DMS 273 treated with DMSO at 0.1 percent for 48 hours (cell line): ENCODE measurements at places on chromosomes 1 and 21.

DNA sequence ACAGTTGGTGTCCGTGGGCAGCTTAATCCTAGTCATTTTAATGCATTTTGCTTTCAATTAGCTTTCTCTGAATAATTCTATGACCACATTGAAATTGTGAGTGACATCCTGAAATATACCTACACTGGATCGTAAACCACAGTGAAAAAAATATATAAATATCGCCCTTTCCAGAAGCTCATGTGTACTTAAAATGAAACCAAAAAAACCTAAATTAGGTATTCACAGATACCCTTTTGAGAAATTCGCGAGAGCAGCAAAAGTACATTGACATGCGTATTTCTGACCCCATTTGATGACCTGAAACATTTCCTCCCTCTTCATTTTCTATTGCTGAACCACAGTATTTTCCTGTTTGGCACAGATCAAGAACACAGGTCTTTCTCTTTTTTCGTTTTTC, 253.8 kb downstream of the LTN1 start:
- no peak for DNase-seq

- DNase-seq: no peak
Observed at GRCh38 chr1:55006931-55007330, 8.2 kb downstream of the BSND start.

- DNase-seq: no peak
Observed at GRCh38 chr1:4636186-4636585, 18.2 kb upstream of the AJAP1 start.

DNA sequence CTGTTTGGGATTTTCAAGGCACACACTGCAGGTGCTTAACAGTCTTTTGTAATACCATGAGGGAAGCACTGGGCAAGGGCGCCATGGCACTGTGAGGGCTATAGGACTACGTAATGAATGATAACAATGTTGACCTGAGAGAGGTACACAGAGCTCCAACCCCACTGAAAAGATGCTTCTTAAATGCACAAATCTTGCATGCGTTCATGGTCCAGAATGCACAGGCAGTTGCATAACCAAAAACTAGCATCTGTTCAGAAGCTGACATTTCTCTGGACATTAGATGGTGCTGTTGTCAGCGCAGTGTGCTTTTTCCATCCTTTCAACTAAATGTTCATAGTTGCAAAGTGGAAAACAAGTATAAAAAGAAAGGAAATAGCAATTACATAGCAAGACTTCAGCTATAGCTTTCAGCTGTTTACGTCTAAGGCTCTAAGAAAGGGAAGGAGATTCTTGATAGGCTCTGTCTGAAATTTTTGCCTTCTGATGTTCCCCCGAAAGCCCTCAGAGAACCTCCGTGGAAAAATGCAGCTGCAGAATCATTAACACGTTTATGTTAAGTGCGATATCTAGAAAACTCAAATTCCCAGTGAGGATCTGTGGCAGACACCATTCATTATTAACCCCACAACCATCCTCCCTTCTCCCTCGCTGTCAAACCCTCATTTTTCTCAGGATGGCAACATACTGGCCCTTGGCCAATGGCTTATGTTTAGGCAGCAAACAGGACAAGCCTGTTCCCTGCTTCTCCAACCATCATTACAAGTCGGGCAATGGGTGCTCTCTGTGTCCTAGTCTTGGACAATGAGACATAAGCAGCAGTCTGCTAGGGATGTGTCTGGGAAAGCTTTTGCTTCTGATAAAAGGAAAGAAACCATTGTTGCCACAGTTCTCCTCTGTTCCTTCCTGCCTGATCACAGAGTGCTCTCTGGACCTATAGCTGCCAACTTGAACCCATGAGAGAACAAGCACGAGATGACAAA, 8.2 kb upstream of the TARBP1 start:
- no peak for DNase-seq

- DNase-seq: no peak
Observed at GRCh38 chr1:92404661-92405060, 82.1 kb downstream of the GFI1 start.

DNA sequence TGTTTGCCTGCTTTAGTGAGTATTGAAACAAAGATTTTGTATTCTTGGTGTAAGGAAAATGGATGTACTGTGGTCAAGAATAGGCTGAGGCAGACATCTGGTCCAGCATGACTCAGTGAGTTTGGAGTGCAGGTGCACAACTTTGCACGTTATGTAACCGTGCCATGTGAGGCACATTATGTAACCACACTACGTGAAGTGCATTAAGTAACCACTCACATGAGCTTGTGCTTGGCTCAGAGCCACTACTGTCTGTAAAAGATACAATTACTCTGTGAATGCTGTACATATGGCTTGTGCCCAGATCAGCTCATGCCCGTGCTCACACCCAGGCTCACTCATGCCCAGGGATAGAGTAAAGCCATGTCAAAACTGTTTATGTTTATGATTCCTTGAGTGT, 216.8 kb downstream of the CTH start:
- DNase-seq: no peak

- DNase-seq: no peak
Observed at GRCh38 chr1:30194046-30194619, 529.3 kb downstream of the MATN1 start.

DNA sequence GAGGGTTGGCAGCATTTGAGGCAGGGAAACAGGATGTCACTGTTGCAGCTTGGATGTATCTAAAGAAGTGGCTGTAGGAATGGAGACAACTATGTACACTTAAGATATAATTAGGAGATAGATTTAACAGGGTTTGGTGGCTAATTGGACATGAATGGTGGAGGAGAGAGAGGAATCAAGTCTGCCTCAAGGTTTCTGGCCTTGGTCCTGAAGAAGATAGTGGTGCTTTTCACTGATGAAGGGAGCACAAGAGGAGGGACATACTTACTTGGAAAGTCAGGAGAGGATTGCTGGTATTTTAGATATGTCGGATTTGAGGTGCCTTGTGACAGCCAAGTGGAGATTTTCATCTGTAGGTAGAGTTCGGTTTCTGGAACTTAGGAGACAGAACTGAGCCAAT, 123.9 kb downstream of the ST6GALNAC3 start:
- no peak for DNase-seq

DNA sequence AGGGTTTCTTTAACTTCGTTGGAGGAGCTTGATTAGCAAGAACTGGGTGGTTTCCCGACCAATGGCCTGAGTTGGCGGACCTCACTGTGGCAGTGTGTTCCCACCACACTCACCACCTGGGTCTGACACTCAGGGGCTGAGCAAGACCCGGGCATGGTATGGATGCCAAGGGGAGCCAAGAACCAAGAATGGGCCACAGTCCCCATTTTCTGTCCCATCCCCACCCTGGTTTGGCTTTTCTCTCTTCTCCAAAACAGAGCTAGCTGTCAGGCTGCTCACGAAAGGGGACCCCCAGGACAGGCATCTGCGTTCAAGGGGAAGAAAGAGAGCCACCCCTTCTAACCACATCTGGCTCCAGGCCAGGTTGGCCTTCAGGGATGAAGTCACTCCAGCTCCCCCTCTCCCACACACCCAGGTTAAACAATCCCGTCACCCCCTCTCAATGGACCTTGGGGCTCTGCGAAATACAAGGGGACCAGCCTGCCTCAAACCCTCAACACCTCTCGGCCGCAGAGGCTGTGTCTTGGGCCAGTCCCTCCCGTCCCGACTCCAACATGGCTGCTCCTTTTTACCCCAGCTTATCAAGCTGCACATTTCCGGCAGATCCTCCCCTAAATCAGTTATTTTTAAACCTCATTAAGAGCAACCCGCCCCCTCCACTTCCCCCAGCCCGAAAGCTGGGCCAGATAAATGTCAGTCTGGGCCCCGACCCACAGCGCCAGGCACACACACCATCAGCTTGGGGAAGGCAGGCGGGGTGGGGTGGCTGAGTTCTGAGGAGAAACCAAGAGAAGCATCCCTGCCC, 3.4 kb downstream of the TAGLN2 start:
- DNase-seq: no peak

- no peak for DNase-seq
Observed at GRCh38 chr1:16147156-16147926, 8.5 kb downstream of the EPHA2 start.

DNA sequence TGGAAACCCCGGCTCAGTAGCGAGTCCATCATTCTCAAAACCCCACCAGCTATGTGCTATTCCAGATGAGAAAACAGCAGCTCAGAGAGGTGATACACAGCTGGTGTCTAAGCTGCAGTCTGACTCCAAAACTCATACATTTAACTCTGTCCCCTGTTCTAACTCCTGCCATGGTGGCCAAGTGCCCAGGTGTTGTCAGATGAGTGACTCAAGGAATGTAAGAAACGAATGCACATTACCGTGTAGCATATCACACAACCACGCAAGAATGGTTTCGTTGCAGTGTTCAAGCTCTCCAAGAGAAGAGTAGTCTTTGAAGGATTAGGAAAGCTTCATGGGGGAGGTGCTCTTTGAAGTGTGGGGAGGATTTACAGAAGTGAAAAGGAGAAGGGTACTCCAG, 4.7 kb upstream of the XKR8 start:
- no peak for DNase-seq

DNA sequence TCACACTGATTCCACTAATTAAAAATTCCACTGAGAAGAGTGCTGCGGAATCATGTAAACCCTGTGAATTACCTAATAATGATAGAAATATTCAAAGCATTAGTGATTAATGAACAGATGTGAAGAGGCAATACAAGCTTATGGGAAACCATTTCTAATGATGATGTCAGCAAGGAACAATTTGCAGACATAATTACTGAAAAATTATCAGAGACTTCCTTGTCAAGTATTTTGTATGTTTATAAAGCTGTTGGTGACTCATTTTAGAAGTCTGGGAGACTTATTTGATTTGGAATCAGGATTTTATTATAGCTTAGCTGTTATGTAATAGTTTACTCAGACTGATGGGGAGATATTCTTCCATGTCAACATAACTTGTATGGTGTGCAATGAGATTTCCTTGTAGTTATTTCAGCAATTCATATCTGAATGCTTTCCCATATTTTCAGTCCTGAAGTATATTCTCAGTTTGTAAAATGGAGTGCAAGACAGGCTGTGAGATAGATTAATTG, 135.5 kb downstream of the TGFB2 start:
- no peak for DNase-seq

DNA sequence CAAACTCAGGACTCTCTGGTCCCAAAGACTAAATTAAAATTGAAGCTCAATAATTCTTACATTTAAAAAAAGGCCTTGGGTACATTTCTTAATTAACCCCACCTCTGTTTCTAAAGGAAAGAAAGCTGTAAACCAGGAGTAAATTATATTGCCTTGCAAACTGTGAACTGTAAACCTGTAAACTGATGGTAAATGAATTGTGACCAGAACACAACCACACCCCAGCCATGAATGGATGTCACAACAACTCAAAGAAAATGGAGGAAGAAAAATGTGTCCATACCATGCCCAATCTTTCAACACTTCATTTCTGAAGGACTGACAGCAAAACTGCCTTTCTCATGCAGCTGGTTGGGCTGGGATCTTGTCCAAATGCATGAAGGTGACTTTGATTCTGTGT, 171.3 kb upstream of the C1orf87 start:
- DNase-seq: no peak

DNA sequence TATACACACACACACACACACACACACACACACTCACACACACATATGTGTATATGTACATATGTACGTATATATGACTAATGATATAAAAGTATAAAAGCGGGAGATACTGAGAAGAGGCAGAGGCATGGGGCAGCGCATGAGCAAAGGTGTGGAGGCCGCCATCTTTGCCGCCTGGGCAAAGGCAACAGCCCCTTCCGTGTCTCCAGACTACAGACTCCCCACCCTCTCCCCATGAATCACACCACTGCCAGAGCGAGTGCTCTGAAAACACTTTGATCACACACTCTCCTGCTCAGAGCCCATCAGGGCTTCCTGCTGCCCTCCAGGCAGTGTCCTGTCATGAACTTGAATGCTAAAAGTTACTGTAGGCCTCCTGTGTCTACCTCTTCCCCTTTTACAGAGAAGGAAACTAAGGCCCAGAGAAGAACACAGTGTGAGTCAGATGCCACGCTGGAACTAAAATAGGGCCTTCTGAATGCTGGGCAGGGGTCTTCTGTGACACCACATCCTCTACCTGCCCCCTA, 54.7 kb upstream of the SSBP3 start:
- no peak for DNase-seq

DNA sequence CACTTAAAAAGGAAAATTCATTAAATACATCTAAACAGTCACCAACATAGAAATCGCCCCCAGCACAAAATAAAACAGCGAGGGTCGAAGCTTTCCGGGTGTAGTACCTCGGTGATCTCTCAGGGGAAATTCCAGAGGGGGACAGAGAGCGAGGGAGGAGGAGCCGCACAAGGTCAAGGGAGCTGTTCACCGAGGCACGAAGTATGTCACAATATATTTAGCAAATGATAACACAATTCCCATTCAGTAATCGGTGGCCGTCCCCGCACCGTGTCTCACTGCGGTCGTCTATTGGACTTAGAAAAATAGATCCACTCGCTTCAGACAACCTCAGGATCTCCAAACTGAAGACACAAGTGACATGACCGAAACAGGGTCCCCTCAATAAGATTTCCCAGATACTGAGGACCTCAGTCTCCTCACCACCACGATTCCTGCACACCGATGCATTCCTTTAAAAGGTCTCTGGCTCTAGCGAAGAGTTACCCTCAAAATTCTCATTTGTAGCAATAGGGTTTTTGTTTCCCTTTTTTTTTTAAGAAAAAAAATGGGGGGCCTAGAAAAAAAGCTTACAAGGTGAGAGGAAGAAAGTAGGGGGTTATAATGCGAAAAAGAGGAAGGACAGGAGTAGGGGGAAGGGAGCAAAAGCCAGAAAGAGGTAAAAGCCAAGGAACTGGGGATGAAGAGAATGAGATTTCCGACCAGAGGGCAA, 1.1 kb downstream of the LPGAT1 start:
- no peak for DNase-seq

GRCh38 chr1:153390938-153391710, at the start of gene S100A8:
S100A8 (minus strand) TSS chr1:153391073; CDS start chr1:153390535, 538 bp downstream.
- no peak for DNase-seq
